ENCODE measurements at places on chromosomes 13 and 19.

- DNase-seq: no peak
Measured at GRCh38 chr19:34066007-34066643, 106.2 kb upstream of the LSM14A start.

DNA sequence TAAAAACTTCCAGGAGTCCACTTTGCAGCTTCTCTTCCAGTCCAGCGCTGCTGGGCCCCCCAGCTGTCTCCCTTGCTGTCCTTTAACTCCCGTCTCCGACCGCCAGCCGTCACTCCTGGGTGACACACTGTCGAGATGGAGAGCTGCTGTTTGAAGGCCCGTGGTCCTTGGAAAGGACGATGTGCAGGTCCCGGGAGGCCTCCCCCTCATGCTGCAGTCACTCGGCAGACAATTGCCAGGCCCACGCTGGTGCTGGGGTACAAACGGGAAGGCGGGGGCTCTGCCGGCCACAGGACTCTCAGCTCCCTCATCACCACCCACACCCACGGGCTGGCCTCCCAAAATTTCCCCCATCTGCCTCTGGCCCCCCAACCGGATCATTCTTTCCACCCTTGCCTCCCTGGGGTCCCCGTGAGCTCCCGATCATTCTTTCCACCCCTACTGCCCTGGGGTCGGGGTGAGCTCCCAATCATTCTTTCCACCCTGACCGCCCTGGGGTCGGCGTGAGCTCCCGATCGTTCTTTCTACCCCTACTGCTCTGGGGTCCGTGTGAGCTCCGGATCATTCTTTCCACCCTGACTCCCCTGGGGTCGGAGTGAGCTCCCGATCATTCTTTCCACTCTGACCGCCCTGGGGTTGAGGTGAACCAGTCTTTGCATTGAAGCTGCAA is 16.0 kb upstream of the ZNF554 start:
- no peak for DNase-seq

- no peak for DNase-seq
Measured at GRCh38 chr13:52348071-52348470, 57.9 kb downstream of the THSD1 start.

DNA sequence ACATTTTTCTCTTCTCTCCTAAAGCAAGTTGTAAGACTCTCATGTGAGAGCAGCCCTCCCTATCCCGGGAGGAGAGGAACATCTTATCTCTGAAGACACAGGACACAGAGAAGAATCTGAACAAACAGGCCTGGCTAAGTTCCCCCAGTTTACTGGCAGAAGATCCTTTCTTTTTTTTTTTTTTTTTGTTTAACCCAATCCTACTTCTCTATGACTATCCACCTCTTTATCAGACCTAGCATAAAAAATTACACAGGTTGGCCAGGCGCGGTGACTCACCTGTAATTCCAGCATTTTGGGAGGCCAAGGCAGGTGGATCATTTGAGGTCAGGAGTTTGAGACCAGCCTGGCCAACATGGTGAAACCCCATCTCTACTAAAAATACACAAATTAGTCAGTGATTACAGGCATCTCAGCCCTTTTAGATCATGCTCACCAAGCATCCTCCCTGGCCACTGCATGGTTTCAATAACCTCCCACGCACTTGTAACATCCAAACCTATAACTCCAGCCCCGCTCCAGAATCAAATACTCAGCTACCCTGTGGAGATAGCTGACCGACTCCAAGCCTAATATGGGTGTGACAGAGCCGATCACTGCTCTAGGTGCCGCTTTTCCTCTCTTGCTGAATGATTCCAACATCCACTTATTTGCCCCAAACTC is 27.3 kb upstream of the MUC16 start:
- DNase-seq: no peak

GRCh38 chr19:53182202-53182601 is 11.0 kb downstream of the ZNF665 start:
- DNase-seq: no peak

- peak; percentile 65 for DNase-seq
Measured at GRCh38 chr19:42254089-42254849, 659 bp downstream of the ERF start.

- no peak for DNase-seq
Measured at GRCh38 chr13:21436582-21436981, 22.5 kb downstream of the ZDHHC20 start.

All from stimulated activated CD8-positive, alpha-beta memory T cell treated with anti-CD3 and anti-CD28 coated beads, Interleukin-4, amount 100 ng/mL, for 24 hours (primary cell).